SK-N-SH (cell line): ENCODE measurements at places on chromosomes 5 and 9. TPM values are rescaled to one million over a fixed set of nuclear protein-coding genes. Genes with fewer than 3 reads are reported as not detected.

DNA sequence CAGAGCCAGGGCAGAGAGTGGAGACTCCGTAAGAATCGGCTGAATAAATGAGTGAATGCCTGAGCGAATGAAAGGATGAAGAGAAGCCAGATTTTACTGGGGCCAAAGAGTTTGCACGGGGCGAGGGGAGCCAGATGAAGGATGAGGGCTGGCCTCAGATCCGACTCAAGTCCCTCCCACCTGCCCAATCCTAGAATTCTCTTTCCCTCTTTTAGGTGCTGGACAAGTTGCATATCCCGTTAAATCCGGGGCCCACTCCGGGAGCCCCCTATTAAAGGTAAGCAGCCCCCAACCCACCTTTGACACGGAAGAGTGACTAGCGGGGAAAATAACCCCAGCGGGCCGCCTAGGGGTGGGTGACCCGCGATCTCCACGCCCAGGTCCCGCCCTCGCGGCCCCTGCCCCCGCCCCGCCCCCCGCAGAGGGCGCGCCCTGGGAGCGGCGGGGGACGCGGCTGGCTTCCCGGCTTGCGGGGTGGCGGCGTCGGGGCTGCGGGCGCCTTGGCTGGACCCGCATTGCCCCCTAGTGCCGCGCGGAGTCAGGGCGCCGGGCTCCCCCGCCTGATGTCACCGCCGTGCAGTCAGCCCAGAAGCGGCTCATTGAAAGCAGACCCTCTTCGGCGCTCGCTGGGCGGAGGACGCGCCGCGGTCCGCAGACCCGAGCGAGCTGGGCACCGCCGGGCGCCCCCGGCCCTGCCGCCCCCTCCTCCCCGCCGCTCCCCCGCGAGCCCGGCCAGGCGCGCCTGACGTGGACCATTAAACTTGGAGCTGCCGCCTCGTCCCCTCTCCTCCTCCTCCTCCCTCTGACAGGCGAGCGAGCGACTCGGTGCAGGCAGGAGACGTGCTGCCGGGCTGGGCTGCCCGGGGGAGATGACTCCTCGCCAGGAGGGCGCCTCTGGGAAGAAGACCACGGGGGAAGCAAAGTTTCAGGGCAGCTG is at the start of gene ADRA1B:
Gene ADRA1B (plus strand): TSS at position 579 of the 937 bp plus-strand sequence. CDS start 424 bp downstream, outside the sequence.
- DNase-seq = peak; percentile 94

MAPK9 gene
- 23.9 and 26.2 TPM in 2 replicates for polyA plus RNA-seq

DNA sequence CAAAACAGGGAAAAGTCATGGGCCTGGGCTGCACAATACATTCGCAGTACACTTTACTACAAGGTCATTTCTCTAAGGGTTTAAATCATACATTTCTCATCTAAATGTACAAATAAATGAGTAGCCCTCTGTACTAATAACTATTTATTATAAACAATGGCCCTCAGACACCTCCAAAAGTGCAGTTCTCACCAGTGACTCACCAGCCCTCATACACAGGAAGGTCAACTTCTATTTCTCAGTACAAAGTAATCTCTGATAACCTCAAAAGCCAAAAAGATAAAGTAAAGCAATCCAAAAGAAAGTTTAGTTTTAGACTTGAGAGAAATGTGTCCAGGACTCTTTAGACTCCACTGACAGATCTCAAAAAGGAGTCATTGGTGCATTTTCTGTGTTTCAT is 1258.1 kb upstream of the CDH6 start:
- DNase-seq = no peak

SLC34A1 gene
- polyA plus RNA-seq = 0.03 TPM in 1 of 2 replicates, not detected in the other

MCC gene
- 2.6 and 3.6 TPM in 2 replicates for polyA plus RNA-seq

GRCh38 chr5:33513462-33514185 is 72.9 kb downstream of the TARS1 start:
- DNase-seq = no peak

- no peak for DNase-seq
These were observed 28.1 kb downstream of the SOX30 start for GRCh38 chr5:157624144-157624543.

DNA sequence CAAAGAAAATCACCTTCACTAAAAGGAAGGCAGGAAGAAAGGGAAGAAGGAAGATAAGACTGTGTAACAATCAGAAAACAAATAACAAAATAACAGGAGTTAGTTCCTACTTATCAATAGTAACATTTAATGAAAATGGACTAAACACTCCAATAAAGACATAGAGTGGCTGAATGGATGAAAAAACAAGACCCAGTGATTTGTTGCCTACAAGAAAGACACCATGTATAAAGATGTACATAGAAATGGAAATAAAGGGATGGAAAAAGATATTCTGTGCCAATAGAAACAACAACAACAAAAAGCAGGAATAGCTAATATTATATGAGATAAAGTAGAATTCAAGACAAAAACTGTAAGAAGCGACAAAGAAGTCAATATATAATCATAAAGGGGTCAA is 116.8 kb downstream of the LURAP1L start:
- DNase-seq = no peak

DNA sequence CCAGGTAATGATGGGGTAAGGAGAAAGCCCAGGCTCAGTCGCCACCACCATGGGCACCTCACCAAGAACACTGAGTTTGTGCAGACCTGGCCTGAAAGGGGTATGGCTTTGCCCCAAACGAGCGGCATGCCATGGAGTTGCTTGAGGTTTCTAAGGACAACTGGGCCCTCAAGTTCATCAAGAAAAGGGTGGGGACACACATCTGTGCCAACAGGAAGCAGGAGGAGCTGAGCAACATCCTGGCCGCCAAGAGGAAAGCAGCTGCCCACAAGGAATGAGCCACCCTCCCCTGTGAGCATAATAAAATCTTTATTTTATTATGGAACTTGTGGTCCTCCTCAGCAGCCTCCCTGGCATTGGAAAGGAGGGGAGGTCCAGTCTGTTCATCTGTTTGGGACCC is 23.8 kb downstream of the CD14 start:
- DNase-seq = no peak

ARID3C gene
- polyA plus RNA-seq = 0.08 and 0.11 TPM in 2 replicates

GRCh38 chr9:122392714-122393113 is 21.9 kb downstream of the PTGS1 start:
- no peak for DNase-seq

- DNase-seq = no peak
These were observed 65.8 kb downstream of the MCCC2 start for GRCh38 chr5:71652803-71653543.

GRCh38 chr5:131505237-131505908 is 129.7 kb downstream of the RAPGEF6 start:
- no peak for DNase-seq

DNA sequence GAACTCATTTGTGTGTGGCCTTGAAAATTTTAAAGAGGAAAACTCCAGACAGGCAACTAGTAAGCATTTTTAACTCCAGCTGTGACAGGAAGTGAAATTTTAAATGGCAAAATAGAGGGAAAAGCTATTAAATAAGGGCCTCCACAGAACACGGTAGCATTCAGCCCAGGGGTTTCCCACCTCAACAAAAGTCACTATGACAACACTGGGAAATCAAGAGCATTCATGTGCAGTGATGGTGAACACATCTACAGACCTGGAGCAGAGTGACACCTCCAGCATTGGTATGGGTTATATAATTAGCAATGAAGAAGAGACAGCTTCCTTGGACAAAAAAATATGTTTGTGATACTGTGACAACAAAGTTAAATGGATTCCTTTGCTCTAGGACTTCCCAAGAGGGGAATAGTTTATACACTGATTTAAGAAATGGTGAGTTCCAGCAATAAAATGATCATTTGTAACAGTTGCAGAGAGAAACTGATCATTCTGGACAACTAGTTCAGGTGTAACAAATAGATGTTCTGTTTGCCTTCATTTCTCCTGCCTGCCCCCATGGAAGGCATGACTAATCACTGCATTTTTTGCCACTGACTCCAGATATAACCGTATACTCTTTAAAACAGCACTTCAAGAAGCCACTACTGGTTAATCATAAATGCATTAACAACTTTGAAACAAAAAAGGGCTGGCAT is 93.3 kb upstream of the SLC44A1 start:
- no peak for DNase-seq

GRCh38 chr5:90767710-90768109 is 209.1 kb downstream of the ADGRV1 start:
- DNase-seq = no peak

GRCh38 chr5:165673499-165673898 is 2168.1 kb downstream of the MAT2B start:
- no peak for DNase-seq

GRCh38 chr9:35254984-35255857 is 93.4 kb downstream of the UNC13B start:
- no peak for DNase-seq

GRCh38 chr5:178336889-178337288 is 104.3 kb upstream of the PHYKPL start:
- no peak for DNase-seq

- DNase-seq = no peak
These were observed 61.7 kb upstream of the SHB start for GRCh38 chr9:38130724-38131123.

CDKN2B gene
- polyA plus RNA-seq = 6.3 and 6.4 TPM in 2 replicates

DNA sequence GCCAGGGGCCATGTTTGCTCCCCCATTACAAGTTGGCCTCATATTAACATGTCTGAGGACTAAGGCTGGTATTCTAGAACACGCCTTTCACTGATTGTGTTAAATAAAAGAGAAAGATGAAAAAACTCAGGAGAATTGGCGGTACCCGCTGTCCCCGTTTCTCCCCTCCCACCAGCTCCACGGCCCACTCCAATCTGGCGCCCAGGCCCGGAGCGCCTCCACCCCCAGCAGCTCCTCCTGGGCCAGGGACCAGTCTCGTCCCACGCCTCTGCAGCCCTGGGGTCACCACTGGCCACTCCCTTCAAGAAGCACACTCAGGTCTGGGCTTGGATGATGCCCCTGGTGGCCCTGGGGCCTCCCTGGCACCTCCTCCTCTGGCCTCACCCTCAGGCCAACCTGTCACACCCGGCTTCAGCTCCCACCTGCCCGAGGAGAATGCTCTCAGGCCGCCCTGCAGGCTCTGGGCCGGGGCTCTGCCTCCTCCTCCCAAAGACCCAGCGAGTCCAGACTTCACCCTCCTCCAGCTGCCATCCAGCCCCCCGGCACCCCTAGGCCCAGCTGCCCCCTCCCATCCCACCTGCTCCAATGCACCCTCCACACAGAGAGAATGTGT is 133.0 kb upstream of the PPP1R26 start:
- no peak for DNase-seq

TMEM171 gene
- 7.6 and 8.9 TPM in 2 replicates for polyA plus RNA-seq

DNA sequence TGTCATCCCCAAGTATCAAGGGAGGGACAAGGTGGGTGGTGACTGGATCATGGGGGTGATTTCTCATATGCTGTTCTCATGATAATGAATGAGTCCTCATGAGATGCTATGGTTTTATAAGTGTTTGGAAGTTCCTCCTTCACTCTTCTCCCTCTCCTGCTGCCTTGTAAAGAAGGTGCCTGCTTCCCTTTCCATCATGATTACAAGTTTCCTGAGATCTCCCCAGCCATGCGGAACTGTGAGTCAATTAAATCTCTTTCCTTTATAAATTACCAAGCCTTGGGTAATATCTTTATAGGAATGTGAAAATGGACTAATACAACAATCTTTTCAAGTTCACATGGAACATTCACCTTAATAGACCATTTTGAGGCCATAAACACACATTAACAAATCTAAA is 21.5 kb upstream of the DOCK2 start:
- DNase-seq = no peak

- peak; percentile 35 for DNase-seq
These were observed at the start of gene PRUNE2 for GRCh38 chr9:76905791-76906646. TSS of gene PRUNE2 (minus strand) at chr9:76906114. CDS start at chr9:76905963, 151 bp downstream.

DNA sequence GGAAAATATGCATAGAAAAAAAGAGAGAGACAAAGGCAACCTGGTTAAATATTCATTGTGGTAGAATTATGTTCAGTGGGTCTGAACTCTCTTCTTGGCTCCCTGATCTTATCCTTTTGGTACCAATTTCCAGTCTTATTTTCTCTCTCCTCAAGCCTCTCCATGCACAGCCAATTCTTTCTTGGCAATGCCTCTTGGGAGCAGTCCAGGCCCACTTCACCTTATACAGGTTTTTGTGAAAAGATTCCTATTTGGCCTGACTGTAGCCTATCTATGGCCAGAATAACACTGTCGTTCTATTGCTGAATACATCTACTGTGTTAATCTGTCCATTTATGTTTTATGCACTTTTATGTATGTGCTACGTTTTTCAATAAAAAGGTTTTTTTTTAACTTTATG is 2.7 kb downstream of the ELOVL7 start:
- no peak for DNase-seq

RLN2 gene
- polyA plus RNA-seq = 0.50 and 0.51 TPM in 2 replicates

- DNase-seq = no peak
These were observed 36.4 kb upstream of the ADAMTS2 start for GRCh38 chr5:179381691-179382090.

DNA sequence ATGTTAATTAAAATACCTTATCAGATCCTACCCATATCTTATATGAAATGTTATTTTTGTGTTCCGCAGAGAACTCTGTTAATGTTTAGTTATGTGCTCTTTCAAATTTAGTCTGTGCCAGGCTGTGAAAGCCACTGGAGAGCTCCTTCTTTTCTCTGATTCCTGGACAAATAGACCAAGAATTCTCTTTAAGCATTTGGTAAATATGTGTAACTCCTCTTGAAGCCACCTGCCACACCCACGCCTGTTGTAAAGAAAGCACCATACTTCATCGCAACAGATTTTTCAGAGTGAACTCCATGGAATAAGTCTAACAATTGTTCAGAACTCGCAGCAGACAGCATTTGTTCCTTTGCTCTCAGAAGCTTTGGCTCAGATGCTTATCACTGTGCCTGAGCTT is 301.1 kb downstream of the FAM170A start:
- DNase-seq = no peak
